ENCODE measurements at places on chromosomes 7 and 10.

- DNase-seq, result no peak
These were observed 1.5 kb downstream of the FHIP2A start for GRCh38 chr10:114823077-114823463.

DNA sequence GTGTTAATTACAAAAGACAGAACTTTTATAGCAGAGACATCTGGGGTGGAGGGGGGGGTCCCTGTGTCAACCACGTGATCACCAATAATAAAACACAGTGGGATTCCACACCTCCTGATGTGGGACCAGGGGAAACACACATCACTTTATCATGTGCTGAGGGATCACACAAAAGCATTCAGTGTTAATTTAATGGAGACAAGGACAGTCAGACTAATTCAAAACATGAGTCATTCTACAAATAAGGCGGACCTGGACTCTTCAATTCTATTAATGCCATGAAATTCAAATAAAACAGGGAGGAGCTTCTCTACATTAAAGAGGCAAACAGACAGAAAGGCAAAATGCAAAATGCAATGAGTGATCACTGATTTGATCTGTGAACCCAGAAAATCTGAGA is 67.3 kb upstream of the PFKP start:
- DNase-seq, result no peak

DNA sequence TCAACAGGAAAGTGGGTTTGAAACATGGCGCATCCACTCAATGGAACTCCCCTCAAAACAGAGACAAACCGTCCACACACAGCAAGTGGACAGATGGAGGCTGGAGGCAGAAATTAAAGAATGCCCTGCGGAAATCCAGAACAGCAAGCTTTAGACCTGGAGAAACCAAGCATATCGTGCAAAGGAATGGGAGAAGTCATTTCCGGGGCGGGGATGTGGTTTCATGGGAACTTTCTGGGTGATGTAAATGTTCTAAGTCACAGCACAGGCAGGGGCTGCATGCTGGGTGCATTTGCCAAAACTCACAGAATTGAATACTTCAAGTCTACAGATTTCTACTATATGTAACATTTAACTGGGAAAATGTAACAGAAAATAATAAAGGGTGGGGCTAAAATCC is 213.0 kb downstream of the PTPRN2 start:
- no peak for DNase-seq

DNA sequence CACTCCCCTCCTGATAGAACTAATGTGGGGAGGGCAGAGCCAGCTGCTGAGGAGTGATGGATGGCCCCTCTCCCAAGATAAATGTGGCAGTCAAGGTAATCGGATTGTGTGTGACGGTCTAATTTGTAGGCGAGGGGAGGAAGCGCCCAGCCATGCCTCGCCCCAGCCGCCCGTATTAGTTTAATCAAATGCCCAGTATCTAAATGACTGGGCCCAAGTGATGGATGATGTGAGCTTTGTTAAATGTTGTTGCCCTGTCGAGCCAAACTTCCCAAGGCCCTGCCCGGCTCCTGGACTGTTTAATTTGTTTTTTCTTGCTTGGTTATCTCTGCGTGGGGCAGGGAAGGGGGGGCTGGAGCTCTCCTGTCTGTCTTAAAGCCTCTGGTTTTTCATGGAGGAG is 88.4 kb upstream of the PPIF start:
- DNase-seq, result no peak

DNA sequence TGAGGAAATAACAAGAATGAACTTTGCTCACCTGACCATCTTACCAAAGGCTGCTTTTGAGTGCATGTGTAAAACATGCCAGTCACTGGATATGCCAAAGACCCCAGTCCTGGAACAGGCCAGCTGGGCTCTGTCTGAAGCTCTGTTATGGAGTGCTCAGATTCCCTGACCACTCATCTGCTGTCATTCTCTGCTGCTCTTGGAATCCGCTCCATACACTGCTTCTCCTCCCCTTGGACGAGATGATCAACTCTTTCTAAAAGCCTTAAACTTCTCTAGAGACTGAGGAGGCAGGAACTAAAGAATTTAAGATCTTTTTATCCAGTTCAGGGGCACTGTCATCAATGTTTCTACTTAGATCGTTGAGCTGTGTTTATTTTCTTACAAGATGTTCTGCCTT is 100.2 kb downstream of the SPAG6 start:
- no peak for DNase-seq

DNA sequence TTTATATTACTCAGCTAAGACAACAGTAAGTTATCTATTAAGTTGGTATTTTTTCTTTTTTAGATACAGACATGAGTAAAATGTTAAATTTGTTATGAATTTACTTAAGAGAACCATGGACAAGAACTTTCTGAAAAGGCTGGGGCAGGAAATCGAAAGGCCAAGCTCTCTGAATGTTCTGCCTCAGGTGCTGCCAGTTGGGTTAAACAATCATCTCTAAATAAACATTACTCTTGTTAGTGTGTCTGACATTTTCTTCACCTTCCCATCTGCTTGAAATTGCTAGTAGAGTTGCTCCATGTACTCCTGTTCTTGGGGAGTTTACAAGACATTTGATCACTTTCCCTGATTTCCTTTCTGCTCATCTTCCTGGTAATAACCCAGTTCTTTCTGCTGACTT is 87.5 kb downstream of the ANKRD7 start:
- DNase-seq, result no peak

- DNase-seq, result no peak
These were observed 768.5 kb downstream of the NXPH1 start for GRCh38 chr7:9201928-9202327.

DNA sequence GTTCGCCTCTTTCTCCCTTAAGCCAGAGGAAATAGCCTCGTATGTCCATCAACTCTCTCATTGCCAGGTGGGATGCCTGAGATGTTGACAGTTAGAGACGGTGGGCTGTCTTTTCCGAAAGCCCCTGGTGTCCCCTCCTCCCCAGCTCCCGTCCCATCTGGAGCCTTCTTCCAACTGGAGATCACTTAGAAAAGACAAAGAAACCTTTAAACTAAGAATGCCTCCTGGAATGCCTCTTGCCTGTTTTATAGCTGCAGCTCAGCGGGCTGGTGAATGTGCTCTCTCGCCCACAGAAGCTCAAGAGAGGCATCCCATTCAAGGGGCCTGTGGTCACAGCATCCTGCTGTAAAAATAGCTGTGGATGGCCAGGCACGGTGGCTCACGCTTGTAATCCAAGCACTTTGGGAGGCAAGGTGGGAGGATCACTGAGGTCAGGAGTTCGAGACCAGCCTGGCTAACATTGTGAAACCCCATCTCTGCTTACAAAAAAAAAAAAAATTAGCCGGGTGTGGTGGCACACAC is 5.2 kb upstream of the MYL10 start:
- DNase-seq, result no peak

- no peak for DNase-seq
These were observed 158.4 kb downstream of the AOAH start for GRCh38 chr7:36565792-36566356.

GRCh38 chr7:74655768-74656440 is 1.6 kb upstream of the GTF2I start:
- no peak for DNase-seq

GRCh38 chr10:22339761-22340328 is 5.5 kb upstream of the SPAG6 start:
- DNase-seq, result no peak

DNA sequence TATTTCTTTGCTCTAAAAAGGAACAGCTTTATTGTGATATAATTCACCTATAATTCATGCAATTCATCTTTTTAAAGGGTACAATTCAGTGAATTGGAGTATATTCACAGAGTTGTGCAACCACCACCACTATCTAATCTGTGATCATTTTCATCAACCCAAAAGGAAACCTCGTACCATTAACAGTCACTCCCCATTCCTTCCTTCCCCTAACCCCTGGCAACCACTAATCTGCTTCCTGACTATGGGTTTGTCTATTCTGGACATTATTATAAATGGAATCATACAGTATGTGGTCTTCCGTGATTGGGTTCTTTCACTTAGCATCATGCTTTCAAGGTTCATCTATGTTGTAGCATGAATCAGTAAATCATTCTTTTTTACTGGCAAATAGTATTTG is 52.3 kb downstream of the MKI67 start:
- no peak for DNase-seq

DNA sequence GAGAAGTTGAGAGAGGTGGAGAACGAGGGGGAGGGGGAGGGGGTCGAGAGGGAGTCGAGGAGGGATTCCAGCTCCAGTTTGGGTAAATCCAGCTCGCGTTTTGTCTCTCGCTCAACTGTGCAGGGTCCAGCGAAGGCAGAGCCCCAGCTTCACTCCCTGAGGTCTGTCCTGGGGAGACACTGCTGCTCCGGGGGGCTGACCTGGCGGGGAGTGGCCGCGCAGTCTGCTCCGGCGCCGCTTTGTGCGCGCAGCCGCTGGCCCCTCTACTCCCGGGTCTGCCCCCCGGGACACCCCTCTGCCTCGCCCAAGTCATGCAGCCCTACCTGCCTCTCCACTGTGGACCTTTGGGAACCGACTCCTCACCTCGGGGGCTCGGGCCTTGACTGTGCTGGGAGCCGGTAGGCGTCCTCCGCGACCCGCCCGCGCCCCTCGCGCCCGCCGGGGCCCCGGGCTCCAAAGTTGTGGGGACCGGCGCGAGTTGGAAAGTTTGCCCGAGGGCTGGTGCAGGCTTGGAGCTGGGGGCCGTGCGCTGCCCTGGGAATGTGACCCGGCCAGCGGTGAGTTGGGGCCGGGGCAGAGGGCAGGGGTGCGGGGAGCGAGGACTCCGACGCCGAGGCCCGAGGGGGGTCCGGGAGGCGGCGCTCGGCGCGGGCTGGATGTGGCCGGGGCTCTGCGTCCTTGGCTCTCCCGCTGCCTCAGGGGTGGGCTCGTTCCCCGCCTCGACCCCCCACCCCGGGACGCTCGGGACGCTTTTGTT is at the start of gene TET1:
TSS of gene TET1 (plus strand) at position 152 of the 757 bp plus-strand sequence. CDS start 12,002 bp downstream, outside the sequence.
- peak; percentile 82 for DNase-seq

DNA sequence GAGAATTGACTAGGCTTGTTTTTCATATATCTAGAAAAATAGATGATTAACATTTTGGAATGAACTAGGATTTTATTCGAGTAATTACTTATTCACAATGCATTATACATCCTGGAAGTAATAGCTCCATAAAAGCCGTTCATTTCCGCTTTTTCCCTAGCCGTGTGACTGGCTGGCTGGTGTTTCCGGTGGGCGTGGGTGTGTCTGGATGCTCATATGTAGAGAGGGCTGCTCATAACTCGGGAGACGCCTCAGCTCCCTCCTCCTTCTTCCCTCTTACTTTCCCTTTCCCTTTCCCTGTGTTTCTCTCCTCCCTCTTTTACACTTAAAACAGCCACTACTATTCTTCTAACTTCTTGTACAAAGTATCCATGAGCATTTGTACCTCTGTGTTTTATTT is 187.7 kb upstream of the VSTM2A start:
- DNase-seq, result no peak

DNA sequence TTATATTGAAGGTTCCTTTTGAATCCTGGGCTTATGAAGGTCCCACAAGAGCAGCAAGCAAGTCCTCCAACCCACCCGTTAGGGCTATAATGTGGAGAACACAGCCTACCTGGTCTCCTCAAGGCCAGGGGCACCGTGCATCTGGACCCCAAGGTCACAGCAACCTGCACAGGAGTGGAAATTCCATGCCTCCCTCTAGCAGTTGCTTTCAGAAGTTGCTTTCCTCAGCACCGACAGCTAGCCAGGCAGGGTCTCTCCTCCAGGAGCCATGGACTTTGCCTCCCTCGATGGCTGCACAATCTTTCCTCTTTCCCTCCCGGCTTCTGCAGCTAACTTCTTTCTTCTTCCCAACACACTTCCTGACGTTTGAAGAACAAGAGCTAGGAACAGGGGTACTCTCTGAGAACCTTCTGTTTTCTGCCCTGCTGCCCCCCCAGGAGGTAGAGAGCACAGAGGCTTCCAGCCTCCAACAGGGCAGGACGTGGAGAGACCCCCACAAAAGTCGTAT is 149.8 kb downstream of the PTPN20 start:
- DNase-seq, result no peak

DNA sequence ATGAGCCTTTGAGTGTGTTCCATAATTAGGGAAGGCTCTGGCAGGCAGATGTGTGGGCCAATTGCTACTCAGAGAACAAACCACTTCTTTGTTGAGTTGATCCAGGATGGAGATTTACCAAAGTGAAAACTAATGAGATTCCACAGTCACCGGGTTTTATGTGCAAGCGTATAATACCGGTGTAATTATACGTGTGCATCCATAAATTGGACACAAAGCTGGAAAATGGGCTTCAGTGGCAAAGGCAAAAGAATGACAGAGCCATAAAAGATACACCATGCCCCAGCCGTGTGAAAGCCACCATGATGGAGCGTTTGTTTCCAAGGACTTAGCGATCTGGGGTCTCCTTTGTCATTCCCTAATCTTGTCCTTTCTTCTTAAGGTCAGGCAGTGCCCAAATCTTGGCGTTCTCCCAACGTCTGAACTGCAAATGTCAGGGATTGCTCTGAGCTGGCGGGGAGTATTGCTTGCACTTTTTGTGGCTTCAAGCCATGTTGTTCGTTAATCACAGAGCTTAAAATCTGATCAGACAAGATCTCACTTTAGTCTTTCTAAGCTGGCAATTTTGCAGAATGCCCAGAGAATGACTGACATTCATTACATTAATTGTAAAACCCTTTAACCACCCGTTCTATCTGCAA is 70.1 kb downstream of the NPTX2 start:
- no peak for DNase-seq

DNA sequence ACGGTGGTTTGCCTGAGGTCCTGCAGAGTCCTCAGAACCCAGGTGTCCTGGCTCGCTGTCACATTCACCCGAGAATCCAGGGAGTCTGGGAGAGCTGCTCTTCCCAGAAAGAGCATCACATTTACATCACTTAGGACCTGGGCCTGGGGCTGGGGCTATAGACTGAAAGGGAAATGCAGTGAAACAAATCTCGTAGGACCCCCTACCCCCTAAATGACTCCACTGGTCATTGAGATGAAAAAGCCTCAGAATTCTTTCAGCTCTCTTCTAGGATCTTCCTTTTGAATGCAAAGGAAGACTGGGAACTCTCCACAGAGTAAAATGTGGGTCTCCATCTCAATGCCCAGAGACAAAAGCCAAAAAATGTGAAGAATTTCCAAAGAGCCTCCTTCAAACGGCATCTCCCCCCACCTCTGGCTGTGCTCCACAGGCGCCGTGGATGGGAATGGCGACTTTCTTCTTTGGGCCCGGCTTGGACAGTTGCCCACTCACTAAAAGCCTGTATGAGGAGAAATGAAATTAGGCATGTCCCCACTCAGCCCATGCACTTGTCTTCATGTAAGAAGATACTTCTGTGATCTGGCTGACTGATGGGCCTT is 49.0 kb upstream of the PODXL start:
- no peak for DNase-seq

DNA sequence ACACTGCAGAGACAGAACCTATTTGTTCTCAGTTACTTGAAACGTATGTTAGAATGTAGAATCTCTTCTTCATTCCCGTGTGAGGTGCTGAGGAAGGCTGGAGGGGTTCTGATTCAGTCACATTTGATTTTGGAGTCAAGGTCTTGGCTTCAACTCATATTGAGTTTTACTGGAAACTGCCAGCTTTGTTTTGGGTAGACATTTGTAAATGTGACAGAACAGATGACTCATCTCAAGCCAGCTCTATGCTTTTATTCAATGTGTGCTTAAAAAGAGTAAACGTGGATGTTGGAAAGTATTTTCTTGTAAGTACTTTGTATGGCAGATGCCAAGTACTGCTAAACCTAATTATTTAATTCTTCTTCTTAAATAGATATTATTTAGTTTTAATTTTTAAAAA is 780.8 kb upstream of the C7orf33 start:
- DNase-seq, result no peak

Data from neural crest cell (in vitro differentiated cells).